ENCODE measurements at places on chromosomes 11 and 22.
A peak's percentile ranks its signal among the peaks of the same experiment; 100 is the strongest.

DNA sequence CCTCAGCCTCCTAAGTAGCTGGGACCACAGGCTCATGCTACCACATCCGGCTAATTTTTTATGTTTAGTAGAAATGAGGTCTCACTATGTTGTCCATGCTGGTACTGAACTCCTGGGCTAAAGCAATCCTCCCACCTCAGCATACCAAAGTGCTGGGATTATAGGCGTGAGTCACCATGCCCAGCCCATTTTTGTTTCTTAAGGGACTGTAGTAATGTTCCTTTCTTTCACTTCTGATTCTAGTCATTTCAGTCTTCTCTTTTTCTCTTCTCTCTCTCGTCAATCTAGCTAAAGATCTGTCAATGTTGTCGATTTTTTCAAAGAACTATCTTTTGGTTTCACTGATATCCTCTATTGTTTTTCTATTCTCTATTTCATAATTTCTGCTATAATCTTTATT, 111.0 kb upstream of the APOA1 start:
- no peak for DNase-seq

DNA sequence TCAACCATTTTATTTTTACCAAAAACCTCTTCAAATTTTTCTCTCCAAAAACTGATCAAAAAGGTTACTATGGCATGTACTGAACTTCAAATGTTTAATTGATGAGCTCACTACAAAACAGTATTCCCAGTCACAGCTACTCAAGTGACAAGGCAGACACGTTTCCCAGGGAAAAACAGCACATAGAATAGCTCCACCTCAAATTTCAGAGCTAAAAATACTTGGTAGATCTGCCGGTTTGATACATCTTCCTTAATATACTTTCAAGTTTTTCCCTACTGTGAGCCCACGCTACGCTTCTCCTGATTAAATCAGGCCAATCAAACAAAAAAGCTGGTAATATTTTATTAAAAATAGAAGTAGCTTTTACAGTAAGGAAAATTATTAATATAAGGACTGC, 100.4 kb downstream of the EFCAB6 start:
- DNase-seq = no peak

DNA sequence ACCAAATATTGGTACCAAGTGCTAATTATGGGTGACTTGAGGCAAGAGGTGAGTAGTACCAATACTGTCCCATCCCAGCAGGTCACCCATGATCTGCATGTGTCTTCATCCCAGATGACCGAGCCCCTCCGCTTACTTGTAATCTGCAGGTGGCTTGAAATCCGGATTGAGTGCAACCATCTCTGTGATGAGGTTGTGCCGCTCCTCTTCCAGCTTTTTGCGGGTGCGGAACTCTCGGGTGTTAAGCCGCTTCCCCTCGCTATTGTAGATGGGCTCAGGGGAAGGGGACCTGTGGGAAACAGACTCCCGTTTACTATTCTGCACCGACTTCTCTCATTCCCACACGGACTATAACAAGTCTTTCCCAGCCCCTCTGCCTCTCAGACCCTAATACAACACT, 8.2 kb downstream of the SF1 start:
- no peak for DNase-seq

GRCh38 chr22:24727218-24727851, 47.2 kb downstream of the PIWIL3 start:
- no peak for DNase-seq

DNA sequence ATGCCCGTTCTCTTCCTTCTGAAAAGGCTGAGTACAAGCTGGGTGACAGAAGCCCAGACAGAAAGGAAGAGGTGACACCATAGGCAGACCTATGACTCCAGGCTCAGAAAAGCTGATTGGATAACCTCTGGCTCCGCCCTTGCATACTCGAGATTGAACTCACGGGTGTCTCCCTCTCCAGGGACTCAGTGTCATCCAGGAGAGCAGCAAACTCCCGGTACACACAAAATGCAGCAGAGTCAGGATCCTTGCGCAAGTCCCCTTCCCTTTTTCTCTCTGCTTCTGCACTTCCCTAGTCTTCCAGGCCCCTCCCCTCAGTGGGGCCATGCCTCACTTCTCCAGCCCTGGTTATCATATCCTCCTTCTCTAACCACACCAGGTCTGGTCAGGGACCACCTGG, 9.8 kb downstream of the SCN4B start:
- peak; percentile 64 for DNase-seq

DNA sequence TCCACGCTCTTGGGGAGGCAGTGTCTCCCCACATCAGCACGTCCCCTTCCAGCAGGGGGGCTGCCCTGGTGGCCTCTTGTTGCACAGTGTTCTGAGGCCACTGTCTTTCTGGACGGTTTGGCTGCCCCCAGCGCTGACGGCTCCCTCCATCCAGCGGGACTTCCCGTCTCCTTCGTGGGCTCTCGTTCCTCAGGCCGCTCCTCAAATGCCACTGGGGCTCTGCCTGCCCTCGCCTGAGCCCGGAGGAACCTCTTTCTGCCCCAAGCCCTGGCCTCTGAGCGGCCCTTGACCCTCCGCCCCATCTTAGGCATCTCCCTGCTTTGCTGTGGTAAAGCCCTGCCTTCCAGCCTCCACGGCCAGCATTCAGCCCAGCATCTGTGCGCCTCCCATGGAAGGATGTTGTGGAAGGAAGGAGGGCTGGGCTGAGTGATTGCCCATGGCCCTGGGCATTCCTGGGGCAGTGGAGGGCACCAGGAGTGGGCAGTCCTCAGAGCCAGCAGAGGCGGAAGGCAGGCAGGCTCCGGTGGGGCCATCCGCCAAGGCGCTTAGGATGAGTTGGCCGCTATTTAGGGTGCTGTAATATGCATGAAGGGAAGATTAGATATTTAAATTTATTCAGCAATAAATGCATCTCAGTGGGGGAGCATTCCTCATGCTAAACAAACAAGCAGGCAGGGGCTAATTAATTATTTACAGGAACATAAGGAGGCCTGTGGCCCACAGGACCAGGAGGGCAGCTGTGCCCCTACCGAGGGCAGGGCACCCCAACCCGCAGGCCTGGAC, 17.8 kb downstream of the OTUB1 start:
- DNase-seq = no peak

- no peak for DNase-seq
These were observed 50.6 kb downstream of the CYB5R2 start for GRCh38 chr11:7622721-7623120.

DNA sequence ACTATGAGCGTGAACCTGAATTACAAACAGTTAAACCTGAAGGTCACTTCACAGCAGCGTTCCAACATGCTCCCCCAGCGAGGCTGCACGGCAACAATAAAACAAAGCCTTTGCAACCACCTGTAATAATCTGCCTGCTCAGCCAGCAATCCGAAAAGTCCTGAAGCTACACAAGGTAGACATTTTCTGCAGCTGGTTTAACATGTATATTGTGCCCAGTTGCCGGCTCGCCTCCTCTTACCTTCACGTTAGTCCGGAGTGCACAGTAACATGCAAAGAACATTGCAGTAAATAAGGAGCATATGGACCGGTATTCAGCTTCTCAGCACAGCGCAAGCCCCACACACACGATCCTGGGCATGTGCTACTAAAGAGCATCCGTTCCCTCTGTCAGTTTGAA, 704.3 kb downstream of the DLG2 start:
- no peak for DNase-seq

DNA sequence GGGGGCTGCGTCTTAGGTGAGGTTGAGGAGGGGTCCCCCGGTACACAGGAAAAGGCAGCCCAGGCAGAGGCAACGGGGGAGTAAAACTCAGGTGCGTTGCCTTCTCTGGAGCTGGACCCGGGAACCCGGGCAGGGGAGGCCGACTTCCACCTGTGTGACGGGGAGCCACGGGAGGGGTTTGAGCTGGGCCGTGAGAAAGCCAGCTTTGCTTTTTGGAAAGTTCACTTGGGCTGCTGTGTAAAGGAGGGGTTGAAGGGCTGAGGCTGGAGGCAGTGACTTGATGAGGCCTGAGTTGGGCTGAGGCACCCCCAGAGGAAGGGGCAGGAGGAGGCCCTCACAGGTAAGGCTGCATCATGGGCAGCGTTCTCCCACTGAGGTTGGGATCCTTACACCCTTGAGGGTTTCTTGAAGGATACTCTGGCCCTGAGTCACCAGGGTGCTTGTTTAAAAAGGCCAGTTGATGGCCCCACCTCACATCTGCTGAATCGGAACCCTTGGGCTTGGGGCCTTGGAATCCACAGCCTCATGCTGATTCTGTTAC, 47.2 kb downstream of the CHRDL2 start:
- no peak for DNase-seq

- DNase-seq = no peak
These were observed 4.2 kb downstream of the MUC5B start for GRCh38 chr11:1226986-1227550.

GRCh38 chr11:32141745-32142546, 51.1 kb downstream of the RCN1 start:
- DNase-seq = no peak

DNA sequence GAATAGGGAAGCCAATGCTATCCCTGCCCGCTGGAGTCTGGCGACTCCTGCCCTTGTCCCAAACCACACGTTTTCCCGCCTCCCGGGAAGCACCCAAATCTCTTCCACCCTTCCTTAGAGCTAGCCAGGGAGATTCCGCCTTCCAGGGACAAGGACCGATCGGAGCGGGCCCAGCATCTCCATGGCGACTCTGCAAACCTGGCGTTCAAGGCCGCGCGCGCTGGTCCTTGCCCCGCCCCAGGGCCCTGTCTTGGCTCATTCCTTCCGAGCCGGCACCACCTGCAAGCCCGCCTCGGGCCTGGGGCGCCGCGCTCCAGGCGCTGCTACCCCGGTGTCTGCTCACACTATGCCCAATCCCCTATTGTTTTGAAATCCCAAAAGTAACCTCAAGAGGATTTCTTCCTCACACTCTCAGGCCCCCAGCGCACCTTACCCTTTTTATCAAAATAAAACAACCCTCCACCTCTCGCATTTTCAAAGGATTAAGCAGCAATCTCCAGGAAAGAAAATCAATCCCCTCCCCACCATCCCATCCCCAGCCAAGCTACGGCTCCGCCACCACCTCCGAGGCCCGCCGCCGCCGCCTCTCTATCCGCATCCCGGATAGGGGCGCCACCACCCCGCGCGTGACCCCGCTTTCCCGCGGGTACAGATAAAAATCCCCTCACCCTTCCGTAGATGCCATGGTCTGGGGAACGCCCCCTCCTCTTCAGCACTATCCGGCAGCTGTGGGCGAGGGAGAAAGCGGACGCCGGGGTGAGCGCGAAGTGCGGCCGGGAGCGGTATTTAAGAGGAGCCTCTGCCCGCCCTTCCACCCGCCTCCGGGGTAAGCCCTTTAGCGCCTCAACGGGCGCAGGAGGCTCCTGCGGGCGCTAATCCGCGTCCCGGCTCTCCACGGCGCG, 825 bp downstream of the SLC1A2 start:
- DNase-seq = no peak

DNA sequence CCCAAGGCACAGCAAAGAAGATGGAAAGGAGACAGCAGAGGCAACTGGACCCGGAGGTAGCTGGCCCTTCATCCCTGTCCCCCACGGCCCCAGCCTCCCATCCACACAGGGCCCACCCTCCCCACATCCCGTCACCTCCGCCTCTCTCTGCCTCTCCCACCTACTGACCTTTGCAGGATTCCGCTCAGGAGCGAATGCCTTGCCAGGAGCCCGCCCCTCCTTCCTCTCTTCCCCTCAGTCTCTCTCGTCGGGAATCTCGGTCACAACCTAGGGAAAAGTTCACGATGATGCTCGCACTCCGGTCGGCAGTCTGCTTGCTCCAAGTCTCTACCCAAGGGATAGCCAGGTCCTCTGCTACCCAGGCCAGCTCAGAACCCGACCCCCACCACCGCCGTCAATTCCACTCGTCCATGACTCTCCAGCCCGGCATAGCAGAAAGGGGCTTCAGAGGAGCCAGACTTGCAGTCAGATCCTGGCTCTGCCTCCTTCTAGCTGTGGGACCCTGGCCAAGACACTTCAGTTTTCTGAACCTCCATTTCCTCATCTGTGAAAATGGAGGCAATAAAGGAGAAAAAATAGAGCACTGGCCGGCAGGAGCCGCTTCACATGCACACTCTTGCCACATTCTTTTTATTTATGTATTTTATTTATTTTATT, 10.2 kb downstream of the AHNAK start:
- DNase-seq = no peak

- no peak for DNase-seq
These were observed 8.5 kb downstream of the ELFN2 start for GRCh38 chr22:37418627-37419369.

DNA sequence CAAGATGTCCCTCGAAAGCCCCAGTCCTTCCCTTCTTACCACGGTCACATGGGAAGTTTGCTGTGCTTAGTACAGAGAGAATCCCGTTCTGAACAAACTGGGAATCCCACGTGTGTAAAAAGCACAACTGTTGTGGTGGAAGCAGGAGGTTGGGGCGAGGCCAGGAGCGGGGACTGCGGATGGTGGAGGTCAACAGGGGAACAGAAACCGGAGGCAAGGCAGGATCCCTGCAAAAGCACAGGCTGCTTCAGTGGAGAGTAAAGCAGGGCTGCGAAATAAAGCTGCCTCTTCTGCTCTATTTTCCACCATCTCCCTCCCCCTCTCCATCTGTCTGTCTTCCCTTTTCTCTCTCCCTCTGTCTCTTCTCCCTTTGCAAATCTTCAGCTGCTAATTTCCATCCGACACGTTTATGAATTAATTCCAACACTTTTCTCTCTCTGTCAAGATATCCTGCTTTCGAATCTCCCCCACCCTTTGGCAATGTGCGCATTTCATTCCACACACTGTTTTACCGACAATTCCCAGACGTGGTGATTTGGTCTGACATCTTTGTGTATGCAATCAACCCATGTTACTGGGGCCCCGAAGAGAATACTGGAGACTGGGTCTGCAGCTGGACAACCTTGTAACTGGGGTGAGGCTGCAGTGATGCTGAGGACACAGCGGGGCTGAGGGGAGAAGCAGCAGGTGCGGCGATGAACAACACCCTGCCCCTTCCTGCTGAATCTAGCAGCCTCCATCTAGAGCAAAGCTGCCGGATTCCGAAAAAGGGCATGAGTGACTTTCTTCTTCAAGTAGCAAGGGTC, 571.8 kb downstream of the OPCML start:
- DNase-seq = no peak

DNA sequence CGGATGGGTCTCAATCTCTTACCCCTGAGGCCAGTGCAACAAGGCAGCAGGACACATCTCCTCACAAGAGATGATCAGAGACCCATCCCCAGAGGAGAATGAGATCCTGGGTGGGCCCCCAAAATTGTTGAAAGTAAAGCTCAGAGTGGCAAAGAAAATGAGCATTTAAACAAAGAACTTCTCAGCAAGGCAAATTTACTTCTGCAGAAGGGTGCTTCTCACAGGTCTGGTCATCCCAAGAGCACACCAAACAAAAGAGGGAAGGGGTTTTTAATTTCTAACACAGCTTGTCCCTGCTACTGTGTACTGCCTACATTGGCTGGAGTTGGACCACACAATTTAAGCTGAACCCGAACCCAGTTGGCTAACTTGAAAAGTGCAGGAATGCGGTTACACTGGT, 1628.6 kb upstream of the RAG2 start:
- no peak for DNase-seq

GRCh38 chr11:68954836-68955606, 25.8 kb downstream of the MRGPRD start:
- peak; percentile 21 for DNase-seq

GRCh38 chr22:28710576-28711191, 30.9 kb downstream of the CHEK2 start:
- no peak for DNase-seq

DNA sequence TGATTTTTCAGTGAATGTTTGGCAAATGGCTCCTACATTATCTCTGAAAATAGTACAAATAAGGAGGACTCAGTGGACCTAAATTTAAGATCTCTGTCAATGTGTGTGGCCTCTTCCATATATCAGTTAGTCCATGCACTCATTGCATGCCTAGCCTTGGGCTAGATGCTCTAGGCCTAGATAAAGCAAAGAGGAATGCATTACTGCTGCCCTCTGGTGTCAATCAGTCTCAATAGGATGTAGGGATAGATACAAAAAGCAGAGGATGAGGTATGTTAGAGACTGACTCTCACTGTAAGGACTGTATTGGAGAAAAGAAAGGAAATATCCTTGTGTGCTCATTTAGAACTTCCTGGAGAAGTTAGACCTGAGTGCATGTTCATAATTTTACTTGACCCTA, 42.0 kb downstream of the MS4A2 start:
- peak; percentile 31 for DNase-seq
